CD4-positive, alpha-beta T cell treated with Interleukin-6 at 100 ng/mL for 8 hours (primary cell): ENCODE measurements at places on chromosomes 13 and 19.
A peak's percentile ranks its signal among the peaks of the same experiment; 100 is the strongest.

DNA sequence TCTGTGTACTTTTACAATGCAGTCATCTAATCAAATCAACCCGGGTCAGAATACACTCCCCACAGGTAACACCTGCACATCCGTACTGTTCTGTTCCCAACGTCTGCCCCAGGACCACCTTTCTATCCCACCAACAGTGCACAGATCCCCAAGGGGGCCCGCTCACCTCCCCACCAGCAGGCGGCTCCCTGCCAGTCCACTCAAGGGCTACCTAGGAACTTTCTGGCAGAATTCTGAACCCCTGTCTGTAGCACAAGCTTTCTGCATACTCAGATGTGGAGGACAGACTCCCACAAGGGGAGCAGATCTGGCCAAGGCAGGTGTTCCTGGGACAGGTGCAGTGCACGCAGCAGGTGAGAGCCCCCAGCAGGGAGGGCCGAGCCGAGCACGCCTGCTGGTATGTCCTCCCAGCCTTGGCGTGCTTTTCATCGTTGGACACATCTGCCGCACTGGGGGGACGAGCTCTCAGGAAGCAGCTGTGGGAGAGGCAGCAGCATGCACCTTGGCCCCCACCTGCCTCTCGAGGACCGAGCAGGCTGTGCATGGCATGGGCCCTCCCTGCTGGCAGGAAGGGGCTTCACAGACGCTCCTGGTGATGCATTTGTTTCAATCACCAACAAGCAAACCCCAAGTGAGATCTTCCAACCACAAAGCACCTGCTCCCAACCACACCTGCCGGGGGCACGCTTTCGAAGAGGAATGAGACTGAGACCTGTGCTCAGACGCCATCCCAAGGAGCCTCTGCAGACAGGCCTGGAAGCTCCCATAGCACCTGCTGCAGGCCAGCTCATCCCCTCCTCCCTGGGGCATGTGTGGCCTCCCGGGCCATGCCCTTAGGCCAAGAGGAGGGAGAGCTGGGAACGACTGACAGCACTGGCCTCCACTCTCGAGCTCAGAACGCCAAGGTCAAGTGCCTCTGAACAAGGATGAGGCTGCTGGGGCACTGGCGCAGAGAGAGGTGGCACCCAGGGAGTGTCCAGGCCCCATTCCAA, 35.9 kb downstream of the RAB20 start:
- no peak for DNase-seq

GRCh38 chr19:8367327-8368001, 3.5 kb downstream of the ANGPTL4 start:
- no peak for DNase-seq

DNA sequence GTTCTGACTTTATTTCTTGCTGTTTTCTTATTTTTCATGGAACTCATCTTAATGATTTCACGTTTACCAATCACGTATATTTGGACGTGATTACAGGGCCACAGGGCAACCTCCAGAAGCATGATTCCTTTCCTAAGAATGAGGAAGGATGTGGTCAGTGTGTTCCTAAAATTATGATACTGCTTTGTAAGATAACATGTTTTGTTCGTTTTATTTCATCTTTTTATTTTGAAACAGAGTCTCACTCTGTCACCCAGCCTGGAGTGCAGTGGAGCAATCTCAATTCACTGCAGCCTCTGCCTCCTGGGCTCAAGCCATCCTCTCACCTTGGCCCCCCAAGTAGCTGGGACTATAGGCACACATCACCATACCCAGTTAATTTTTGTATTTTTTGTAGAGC, 24.8 kb upstream of the LAIR1 start:
- DNase-seq, result no peak

DNA sequence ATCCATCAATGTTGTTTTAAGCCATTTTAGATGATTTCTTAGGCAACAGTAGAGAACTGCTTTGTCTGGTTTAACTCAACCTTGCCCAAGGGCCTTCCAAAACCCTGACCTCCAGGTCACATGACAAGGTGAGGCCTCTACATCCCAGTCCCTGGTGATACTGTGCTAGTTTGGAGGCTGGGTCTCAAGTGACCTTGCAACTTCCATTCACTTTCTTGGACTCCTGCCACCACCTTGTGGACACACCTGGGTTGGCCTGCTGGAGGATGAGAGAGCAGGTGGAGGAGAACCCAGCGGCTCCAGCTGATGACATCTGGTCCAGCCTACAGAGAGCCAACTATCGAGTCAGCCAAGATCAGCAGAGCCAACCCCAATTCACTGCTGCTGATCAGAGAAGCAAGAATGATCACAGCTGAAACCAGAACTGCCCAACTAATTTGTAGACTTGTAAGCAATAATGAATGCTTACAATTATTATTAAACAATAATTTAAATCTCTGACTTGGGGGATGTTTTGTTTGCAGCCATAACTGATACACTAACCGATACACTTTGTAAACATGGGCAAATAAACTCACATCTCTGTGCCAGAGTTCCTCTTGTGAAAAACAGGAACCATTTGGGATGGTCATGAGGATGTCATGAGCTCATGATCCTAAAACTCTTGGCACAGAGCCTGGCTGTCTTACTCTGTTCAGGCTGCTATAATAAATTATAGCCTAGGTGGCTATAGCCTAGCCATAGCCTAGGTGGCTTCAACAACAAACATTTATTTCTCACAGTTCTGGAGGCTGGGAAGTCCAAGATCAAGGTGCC, 11.5 kb downstream of the FAM187B start:
- DNase-seq, result peak; percentile 60

DNA sequence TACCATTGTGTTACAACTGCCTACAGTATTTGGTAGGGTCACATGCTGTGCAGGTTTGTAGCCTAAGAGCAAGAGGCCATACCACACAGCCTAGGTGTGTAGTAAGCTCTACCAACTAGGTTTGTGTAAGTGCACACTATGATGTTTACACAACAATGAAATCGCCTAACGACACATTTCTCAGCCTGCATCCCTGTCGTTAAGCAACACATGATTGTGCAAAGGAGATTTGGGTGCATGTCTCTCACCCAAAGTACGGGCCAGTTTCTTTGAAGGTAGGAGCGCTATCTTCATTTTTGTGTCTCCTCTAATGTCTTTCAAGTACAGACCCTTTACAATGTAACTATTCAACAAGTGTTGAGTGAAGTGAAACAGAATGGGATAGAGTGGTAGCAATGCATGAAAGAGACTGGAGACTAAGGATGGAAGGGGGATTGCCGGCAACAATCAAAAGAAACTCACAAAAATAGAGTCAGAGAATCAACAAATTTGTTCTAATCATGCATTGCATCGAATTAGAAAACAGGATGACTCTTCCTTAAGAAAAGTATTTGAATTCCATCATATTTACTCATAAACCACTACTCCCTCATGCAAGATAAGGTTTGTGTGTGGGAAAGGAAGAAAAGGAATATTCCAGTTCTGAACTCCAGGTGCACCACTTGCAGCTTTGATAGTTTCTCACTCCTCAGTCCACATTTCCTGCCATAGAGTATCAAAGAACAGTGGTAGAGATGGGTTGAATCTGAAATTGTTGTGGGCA, 60.2 kb upstream of the TNFRSF19 start:
- no peak for DNase-seq

GRCh38 chr13:50527612-50528509, 315.6 kb downstream of the DLEU7 start:
- DNase-seq, result no peak
